ENCODE measurements at places on chromosomes 7 and 10. TPM values are rescaled to one million over a fixed set of nuclear protein-coding genes. Genes with fewer than 3 reads are reported as not detected.

Gene ENO4
- total RNA-seq: not detected

Gene FRAT1
- 0.60 TPM for total RNA-seq

Gene CLCN1
- total RNA-seq: not detected

- no peak for DNase-seq
These were observed 313.3 kb downstream of the ACTR3B start for GRCh38 chr7:153072806-153073205.

DNA sequence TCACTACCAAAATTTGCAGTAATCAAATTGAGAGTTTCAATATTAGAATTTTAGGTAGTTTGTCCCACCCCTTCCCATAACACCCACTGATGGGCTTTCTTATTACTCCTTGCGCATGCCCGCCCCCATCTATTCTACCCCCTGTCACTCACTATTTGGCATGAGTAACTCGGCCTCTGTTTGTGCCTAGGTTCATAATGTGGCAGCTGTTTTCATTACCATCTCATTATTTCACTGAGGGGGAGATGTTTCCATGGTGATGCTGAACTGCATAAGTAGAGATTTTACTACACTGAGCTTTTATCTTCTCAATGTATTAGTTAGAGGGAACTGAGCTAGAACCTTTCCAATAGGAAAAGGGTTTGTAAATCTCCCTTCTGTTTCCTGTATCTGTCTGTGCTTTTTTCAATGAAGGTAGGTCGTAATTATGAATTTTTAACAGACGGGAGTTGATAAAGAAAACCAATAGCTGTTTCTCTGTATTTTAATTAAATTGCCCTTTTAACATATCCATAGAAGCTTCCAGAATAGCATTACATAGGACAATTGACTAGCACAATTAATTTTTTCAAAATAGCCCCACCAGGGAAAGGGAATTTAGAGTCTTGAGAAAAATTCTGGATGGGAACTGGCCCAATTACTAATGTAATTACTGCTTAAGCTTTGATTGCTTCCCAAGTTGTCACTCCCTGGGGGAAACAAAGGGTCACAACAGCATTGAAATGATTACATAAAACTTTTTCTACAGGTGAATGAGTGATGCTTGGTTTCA is 33.4 kb downstream of the PRPS1L1 start:
- no peak for DNase-seq

DNA sequence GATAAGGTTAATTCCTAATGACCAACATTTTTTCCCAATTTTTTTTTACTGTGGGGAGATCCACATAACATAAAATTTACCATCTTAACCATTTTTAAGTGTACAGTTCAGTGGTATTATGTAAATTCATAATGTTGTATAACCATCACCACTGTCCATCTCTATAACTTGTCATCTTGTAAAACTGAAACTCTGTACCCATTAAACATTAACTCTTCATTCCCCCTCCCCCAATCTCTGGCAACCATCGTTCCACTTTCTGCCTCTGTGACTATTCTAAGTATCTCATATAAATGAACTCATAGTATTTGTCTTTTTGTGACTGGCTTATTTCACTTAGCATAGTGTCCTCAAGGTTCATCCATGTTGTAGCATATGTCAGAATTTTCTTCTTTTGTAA is 46.0 kb upstream of the HPS1 start:
- DNase-seq: no peak

DNA sequence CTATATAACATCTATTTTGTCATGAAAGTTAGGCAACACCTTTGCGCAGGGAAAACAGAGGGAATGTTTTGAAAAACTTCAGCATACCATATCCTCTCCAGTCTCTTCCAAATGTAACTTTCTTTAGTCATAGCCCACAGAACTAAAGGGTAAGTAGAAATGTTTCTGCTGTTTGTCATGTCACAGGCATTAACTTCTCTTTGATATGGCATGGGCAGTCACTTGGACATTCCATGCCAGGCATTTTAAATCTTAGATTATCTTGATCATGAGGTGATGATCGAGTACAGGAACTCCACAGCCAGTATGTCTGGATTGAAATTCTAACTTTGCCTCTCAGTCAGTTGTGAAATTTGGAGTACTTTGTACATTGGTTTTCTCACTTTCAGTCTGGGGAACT is 27.5 kb upstream of the ETV1 start:
- DNase-seq: peak; percentile 41
